ENCODE measurements at places on chromosomes 2 and 18.

DNA sequence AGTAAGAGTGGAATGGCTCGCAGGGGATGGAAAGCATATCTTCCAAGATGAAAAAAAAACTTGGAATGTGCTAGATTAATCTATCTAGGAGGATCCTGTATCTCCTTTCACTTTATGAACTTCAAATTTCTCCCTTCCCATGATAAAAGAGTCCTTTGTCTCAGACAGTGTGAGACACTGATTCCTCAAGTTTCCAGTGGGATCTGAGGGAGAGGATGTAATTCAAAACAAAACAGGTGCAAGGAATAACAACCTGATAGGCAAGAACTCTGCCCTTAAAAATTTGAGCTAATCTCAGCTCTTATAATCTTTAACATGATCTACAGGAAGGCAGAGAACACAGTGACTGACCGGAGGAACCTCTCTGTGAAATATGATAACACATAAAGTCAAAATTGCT lies 162.0 kb upstream of the ZFP36L2 start:
- no peak for DNase-seq

GRCh38 chr2:36058953-36059352 lies 296.6 kb upstream of the CRIM1 start:
- no peak for DNase-seq

- DNase-seq = no peak
Observed at GRCh38 chr2:239937866-239938640, 87.1 kb downstream of the NDUFA10 start.

GRCh38 chr18:63889626-63890025 lies 2.1 kb downstream of the SERPINB2 start:
- DNase-seq = no peak

GRCh38 chr2:200627110-200627770 lies 41.4 kb downstream of the AOX1 start:
- no peak for DNase-seq

GRCh38 chr2:189261431-189261841 lies 81.9 kb upstream of the COL5A2 start:
- DNase-seq = no peak

GRCh38 chr18:24662412-24662821 lies 202.0 kb downstream of the HRH4 start:
- no peak for DNase-seq

DNA sequence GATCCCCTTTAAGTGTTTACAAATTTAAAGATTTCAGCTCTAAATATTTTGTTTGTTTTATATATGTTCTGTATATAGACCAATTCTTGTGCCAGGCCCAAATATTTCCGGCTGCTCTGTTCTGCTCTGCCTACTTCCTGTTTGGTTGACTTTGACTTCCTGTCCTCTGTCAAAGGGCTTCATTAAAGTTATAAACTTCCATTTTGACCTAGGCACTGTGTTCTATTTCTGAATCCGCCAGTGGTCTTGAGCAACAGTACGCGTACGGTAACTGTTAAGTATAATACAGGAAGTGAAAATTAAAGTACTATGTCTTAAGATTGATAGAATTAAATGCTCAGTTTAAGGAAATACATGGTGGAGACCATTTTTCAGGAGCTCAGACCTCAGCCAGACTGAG lies 13.5 kb upstream of the REL start:
- no peak for DNase-seq

- no peak for DNase-seq
Observed at GRCh38 chr2:13522917-13523821, 806.4 kb downstream of the TRIB2 start.

DNA sequence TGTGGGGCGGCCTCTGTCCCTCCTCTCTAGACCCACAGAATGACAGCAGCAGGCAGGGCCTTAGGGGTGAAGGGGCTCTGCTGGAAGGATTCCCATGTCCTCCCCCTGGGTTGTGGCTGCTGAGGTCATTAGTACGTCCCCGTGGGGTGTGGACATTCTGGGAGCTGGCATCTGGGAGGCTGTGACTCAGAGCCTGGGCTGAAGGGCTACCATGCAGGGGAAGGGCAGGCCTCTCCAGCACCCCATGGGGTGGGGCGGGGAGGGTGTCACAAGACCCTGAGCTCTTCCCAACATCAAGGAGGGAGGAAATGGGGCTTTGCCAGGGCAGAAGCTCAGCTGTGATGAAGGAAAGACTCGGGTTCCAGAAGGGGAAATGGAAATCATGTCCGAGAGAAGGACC lies 105.8 kb upstream of the SMAD2 start:
- no peak for DNase-seq

GRCh38 chr2:157236404-157236803 lies 21.1 kb upstream of the GALNT5 start:
- no peak for DNase-seq

DNA sequence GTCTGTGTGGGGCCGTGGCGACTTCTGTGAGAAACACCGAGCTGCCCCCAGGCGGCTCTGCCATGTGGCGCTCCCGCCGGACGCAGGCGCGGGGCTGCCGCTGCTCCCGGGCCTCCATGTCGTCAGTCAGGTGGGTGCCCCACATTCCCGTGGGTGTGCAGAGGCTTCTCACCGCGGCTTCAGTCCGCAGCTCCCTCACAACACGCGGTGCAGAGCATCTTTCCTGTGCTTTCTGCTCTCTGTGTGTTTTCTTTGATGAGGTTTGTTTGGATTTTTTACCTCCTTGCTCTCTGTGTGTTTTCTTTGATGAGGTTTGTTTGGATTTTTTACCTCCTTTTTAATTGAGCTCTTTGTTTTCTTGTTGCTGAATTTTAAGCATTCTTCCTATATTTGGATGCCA lies 13.0 kb downstream of the AQP12A start:
- DNase-seq = no peak

- DNase-seq = no peak
Observed at GRCh38 chr18:5895299-5895875, at the start of gene TMEM200C. TSS of gene TMEM200C (minus strand) at chr18:5895522. CDS start at chr18:5892063, 3,459 bp downstream.

- no peak for DNase-seq
Observed at GRCh38 chr18:78330766-78331165, 648.9 kb upstream of the SALL3 start.

- no peak for DNase-seq
Observed at GRCh38 chr2:212979799-212980198, 171.6 kb downstream of the IKZF2 start.

GRCh38 chr2:7725171-7725849 lies 808.1 kb downstream of the RNF144A start:
- DNase-seq = no peak

GRCh38 chr2:72980535-72981217 lies 63.4 kb downstream of the EMX1 start:
- no peak for DNase-seq

DNA sequence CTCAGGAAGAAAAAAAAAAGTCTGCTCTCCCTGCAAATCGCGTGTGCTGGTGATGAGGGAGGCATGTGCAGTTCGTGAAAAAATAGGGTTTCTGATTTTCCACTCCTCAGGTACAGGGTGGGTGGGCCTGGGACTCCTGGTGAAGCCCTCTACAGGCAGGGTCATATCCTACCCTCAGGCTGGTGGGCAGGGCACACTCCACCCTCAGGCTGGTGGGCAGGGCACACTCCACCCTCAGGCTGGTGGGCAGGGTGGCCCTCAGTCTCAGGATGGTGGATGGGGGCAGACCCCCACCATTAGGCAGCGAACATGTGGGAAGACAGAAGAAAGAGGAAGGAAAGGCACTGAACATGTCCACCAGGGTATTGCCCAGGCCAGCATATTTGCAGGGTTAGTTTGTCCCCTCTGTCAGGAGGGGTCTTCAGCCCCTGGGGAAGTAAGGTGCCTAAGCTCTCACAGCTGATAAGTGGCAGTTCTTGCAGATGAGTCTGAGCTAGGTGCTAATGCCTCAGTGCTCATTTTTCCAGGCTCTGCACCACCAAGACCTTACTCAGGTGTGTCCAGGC lies 95.2 kb upstream of the RAB6C start:
- no peak for DNase-seq

- no peak for DNase-seq
Observed at GRCh38 chr2:193141-193671, 70.6 kb downstream of the SH3YL1 start.

- DNase-seq = no peak
Observed at GRCh38 chr18:40037356-40037755, 1917.7 kb upstream of the PIK3C3 start.

DNA sequence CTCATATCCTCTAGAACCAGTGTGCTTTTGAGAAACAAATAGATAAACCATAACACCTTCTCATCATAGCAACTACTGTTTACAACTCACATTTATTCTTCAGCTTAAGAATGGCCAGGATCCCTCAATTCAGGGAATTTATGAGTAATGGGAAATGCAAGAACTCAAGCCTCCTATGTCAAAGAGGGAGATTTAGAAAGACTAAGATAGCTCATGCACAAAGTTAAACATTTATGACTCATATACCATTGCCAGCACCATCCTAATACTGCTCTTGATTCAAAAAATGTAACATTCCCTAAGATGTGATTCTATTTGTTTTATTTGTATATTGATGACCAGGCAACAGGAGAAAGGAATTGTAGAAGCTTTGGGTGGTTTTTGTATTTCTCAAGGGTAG lies 172.8 kb downstream of the CYP26B1 start:
- DNase-seq = no peak

DNA sequence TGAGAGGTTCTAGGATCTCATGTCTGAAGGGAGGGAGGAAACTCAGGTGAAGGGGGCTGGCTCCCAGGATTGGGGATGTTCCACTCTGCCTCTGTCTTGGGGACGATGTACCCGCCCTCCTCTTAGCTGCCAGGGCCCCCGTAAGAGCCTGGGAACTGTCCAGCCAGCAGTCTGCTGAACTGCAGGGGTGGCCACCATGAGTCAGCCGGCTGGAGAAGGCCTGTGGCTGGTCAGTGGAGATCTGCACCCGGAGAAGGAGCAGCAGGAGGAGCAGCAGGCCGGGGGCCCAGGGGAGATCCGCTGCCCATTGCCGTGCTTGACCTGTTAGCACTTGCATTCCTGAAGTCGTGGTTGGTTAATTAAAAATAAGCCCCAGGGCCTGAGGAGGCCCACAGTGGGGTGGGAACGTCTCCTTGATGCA lies 180.3 kb downstream of the TFCP2L1 start:
- no peak for DNase-seq

GRCh38 chr2:176709149-176709951 lies 440.1 kb downstream of the MTX2 start:
- DNase-seq = peak; percentile 20

GRCh38 chr2:14996351-14997014 lies 364.0 kb downstream of the LRATD1 start:
- no peak for DNase-seq

DNA sequence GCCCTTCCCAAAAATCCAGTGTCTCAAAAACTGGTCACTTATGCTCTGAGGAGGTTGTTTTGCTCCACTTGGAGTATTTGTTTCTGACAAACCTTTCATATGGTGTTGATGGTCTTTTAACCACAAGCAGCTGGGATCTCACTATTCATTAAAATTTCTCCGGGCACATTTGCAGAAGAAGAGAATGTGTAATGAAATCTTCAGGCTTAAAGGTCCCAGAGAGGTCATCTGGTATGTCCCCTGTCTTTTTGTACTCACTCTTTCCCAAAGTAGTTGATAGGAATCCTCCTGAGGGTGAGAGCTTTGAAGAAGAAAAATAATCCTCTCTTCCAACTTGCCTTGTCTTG lies 430.8 kb downstream of the SETBP1 start:
- no peak for DNase-seq

DNA sequence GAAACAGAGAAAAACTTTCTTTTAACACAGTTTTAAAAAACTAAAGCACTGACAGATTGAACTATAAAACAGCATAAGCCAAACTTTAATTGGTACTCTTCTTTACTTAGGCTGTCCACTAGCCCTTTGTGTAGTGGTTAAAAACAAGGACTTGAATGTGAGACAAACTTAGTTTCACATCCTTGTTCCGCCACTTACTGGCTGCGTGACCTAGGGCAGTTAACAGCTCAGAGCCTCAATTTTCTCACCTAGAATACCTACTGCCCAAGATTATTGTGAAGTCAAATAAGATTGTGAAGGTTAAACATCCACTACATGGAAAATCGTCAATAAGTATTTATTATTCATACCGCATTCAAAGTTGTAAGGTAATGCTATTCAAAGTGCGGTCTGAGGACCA lies 2.0 kb downstream of the WDR35 start:
- DNase-seq = no peak

- no peak for DNase-seq
Observed at GRCh38 chr2:237867465-237867864, 8.0 kb downstream of the RAMP1 start.

GRCh38 chr2:24720310-24720709 lies 72.9 kb downstream of the PTRHD1 start:
- no peak for DNase-seq

Data from SHP77 treated with DMSO at 0.1 percent for 48 hours (cell line).